Frontal cortex (tissue), 4 donors: ENCODE measurements at places on chromosomes 11 and 22. TPM values are rescaled to one million over a fixed set of nuclear protein-coding genes. Genes with fewer than 3 reads are reported as not detected.

The TFIP11 gene
- total RNA-seq, result 45.7 TPM

The APOA5 gene
- total RNA-seq, result not detected

GRCh38 chr11:127587511-127587910 lies 586.9 kb upstream of the KIRREL3 start:
- DNase-seq, result no peak

The CTSW gene
- total RNA-seq, result not detected

GRCh38 chr11:96187822-96188221 lies 155.2 kb downstream of the MAML2 start:
- DNase-seq, result no peak

GRCh38 chr11:69941546-69942332 lies 122.5 kb upstream of the FGF3 start:
- no peak for DNase-seq

GRCh38 chr11:19329970-19330369 lies 89.2 kb upstream of the E2F8 start:
- no peak for DNase-seq

- no peak for DNase-seq
Observed at GRCh38 chr11:80562523-80563125, 1121.8 kb upstream of the TENM4 start.

GRCh38 chr22:30291058-30291892 lies 2.0 kb upstream of the CASTOR1 start:
- peak; percentile 69 for DNase-seq

GRCh38 chr11:20127671-20128527 lies 32.4 kb downstream of the DBX1 start:
- DNase-seq, result peak; percentile 36

DNA sequence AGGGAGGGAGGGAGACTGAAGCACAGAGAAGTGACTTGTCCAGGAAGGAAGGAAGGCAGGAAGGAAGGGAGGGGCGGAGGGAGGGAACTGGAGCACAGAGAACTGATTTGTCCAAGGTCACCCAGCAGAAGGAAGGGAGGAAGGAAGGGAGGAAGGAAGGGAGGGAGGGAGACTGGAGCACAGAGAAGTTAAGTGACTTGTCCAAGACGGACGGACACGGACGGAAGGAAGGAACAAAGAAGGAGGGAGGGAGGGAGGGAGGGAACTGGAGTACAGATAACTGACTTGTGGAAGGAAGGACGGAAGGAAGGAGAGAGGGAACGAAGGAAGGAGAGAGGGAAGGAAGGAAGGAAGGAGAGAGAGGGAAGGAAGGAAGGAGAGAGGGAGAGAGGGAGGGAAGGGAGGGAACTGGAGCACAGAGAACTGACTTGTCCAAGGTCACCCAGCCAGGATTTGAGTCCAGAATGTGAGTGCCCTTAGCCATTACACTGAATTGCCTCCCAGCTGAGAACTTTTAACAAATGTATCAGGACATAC lies 1.5 kb downstream of the SLC35F2 start:
- DNase-seq, result no peak

- DNase-seq, result no peak
Observed at GRCh38 chr11:117950993-117951961, 22.1 kb upstream of the TMPRSS13 start.

DNA sequence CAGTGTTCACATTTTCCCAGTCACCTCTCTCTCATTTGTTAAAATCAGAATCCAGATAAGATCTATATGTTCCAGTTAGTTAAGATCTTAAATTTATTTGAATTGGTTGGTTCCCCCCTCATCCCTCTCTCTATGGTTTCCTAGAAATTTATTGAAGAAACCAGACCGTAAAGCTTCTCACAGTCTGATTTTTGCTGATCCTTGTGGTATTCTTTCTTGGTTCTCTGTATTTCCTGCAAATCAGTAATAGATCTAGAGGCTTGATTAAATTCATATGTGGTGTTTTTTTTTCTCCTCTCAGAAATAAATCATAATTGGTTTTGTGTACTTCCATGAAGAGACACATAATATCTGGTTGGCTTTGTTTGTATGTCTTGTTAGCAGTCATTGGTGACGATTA lies 147.5 kb downstream of the TMEM135 start:
- no peak for DNase-seq

The GVQW3 gene
- 16.3 TPM for total RNA-seq

GRCh38 chr11:9754010-9754471 lies 90.2 kb downstream of the SWAP70 start:
- no peak for DNase-seq

DNA sequence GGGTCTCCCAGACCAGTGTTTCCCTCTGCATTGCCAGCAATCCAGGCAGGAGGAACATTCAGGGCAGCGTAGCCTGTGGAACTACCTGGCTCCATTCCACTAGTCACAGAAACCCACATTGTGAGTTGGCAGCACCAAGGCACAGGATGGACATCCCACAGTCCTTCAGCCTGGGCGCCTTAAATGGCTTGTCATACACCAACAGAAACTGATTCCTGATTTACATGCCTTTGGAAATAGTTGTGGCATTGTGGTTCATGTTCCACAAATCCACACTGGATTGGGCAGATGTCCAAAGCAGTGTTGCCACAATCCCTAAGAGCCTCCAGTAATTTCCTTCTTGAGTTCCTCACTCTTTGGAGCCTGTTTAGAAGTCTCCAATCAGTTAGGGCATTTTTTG lies 225.6 kb downstream of the BLID start:
- DNase-seq, result no peak
